Mesothelial cell of epicardium (in vitro differentiated cells): ENCODE measurements at places on chromosomes 4 and X. TPM values are rescaled to one million over a fixed set of nuclear protein-coding genes. Genes with fewer than 3 reads are reported as not detected.
A peak's percentile ranks its signal among the peaks of the same experiment; 100 is the strongest.

NPFFR2 gene
- total RNA-seq, result not detected in 3 replicates

SYAP1 gene
- total RNA-seq, result 41.1 to 43.3 TPM (median 42.6 TPM) in 3 replicates

PCDH10 gene
- 21.3 to 22.3 TPM (median 21.3 TPM) in 3 replicates for total RNA-seq

AMOT gene
- total RNA-seq, result 343 to 361 TPM (median 359 TPM) in 3 replicates

CLDN34 gene
- 0.71 to 1.1 TPM (median 0.84 TPM) in 3 replicates for total RNA-seq

CCDC110 gene
- total RNA-seq, result 0.84 to 2.0 TPM (median 1.0 TPM) in 3 replicates

- no peak overlapping the region for H3K27ac ChIP-seq
- no peak overlapping the region for H3K4me3 ChIP-seq
- no peaks in the 10 kb centered on the region for H3K36me3 ChIP-seq
- peaks cover 3% of the 10 kb centered on the region for H3K4me1 ChIP-seq
Measured at GRCh38 chrX:43018031-43018430, 240.1 kb upstream of the PPP1R2C start.

- peaks cover 11% of the 10 kb centered on the region for H3K27me3 ChIP-seq
- peaks cover 11% of the 10 kb centered on the region for H3K4me1 ChIP-seq
- H3K4me3 ChIP-seq, result no peak overlapping the region
Measured at GRCh38 chr4:139630991-139631390, 34.6 kb upstream of the MGST2 start.

DNA sequence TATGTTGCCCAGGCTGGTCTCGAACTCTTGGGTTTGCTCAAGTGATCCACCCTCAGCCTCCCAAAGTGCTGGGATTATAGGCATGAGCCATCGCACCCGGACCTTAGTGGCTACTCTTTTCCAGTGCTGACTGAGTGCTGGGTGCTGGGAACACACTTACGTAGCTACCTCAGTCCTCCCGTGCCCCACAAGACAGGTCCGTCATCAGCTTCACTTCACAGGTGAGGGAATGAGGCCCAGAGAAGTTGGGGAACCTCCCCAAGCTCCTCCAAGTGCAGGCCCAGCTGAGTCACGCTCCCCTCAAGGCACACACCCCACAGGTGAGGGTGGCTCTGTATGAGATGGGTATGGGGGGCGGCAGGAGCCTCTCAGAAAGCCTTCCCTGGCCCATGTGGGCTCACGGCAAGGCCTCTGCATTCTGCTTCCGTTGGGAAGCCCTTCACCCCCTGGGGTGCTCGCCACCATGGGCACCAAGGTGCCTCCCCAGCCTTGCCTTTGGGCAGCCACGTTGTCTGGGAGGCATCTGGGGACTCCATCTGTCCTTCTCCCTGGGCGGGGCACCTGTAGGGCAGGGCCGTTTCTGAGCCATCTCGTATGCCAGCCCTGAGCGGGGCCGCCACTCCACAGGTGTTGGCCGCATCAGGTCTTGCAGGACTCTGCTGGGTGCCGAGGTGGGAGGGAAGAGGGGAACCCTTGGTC lies 28.4 kb downstream of the NSG1 start:
- no peak for DNase-seq
- no peak overlapping the region for H3K27ac ChIP-seq
- no peak overlapping the region for H3K4me3 ChIP-seq
- H3K27me3 ChIP-seq, result no peaks in the 10 kb centered on the region
- H3K4me1 ChIP-seq, result no peaks in the 10 kb centered on the region
- H3K36me3 ChIP-seq, result peaks cover 27% of the 10 kb centered on the region

GRCh38 chrX:9318213-9318612 lies 146.6 kb upstream of the TBL1X start:
- DNase-seq, result no peak
- no peak overlapping the region for H3K27ac ChIP-seq
- H3K4me3 ChIP-seq, result no peak overlapping the region
- no peaks in the 10 kb centered on the region for H3K27me3 ChIP-seq

GRCh38 chr4:86122404-86122803 lies 237.4 kb downstream of the MAPK10 start:
- no peak overlapping the region for H3K4me3 ChIP-seq
- H3K36me3 ChIP-seq, result no peaks in the 10 kb centered on the region
- H3K27ac ChIP-seq, result no peak overlapping the region
- DNase-seq, result no peak

DNA sequence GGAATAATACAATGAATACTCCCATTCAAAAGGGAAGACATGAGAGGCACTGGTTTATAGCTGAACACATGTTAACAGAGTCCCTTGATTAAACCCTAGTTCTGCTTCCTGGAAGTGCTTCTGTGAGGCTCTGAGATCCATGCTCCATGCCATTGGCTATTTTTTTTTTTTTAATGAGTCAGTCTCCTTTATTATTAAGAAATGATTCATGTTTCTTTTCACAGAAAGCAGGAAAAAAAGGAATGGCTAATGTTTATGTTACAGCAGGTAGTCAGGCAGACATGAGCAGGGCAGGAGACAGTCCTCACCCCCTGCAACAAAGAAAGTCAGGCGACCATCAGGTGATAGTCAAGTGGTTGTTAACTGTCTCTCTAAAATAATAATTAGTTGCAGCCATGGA lies 598.7 kb downstream of the EPHA5 start:
- no peak overlapping the region for H3K4me3 ChIP-seq
- H3K27ac ChIP-seq, result no peak overlapping the region
- H3K36me3 ChIP-seq, result no peaks in the 10 kb centered on the region
- no peaks in the 10 kb centered on the region for H3K27me3 ChIP-seq
- DNase-seq, result no peak

DNA sequence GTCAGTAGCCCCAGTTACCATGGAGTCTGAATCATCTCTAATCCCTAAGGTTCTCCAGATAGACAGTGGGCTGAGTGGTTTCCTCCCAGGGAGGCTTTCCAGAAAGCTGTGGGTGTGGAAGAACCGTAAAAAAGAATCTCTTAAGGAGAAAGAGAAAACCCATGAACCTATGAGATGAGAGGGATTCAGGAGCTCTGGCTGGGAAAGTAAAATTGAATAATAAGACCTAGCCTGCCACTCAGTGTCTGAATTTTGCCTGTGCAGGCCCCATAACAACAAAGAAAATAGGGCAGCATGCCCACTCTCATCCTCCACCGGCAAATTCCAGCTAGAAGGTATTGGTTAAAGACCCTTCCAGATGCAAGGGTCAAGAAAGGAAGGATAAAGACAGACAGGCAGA lies 16.9 kb downstream of the AWAT2 start:
- no peaks in the 10 kb centered on the region for H3K36me3 ChIP-seq
- no peak overlapping the region for H3K27ac ChIP-seq
- H3K4me3 ChIP-seq, result no peak overlapping the region
- no peaks in the 10 kb centered on the region for H3K27me3 ChIP-seq

DNA sequence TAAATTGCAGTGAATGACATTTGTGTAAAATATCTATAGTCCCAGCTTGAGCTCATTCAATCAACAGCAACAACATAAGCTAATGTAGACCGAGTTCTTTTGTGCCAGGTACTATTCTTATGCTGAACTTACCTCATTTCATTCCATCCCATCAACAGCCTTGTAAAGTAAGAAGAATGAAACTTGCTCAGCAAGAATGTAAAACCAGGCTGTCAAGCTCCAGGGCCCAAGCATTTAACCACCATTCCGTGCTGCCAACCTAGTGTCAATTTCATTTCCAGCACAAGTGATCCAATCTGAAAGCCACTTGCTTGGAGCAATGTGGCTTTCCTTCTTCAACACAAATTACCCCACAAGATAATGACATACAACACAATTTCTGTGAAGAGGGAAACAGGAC lies 36.6 kb downstream of the RASSF6 start:
- H3K27ac ChIP-seq, result peak overlapping the region; percentile 34
- peaks cover 5% of the 10 kb centered on the region for H3K4me1 ChIP-seq
- H3K27me3 ChIP-seq, result no peaks in the 10 kb centered on the region
- DNase-seq, result no peak

DNA sequence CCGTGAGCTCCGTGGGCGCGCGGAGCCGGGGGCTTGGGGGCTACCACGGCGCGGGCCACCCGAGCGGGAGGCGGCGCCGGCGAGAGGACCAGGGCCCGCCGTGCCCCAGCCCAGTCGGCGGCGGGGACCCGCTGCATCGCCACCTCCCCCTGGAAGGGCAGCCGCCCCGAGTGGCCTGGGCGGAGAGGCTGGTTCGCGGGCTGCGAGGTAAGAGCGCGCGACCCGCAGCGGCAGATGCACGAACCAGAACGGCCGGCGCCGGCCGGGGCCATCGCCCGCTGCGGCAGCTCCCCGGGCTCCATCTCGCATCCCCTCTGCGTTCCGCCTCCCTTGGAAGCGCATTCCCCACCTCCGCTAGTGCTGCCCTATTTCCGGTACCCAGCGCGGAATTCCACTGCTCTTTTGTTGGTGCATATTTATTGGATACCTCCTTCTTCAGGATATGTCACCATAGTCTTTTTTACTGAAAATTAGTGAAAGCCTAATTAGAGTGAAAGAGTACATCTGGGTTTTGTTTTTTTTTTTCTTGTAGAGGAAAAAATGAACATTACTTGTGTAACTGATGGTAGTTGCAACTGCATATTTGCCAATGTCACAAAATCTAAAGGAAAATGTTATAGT lies 797 bp downstream of the PKD2 start:
- peak overlapping the region; percentile 81 for H3K4me3 ChIP-seq
- H3K27me3 ChIP-seq, result peaks cover 7% of the 10 kb centered on the region
- peaks cover 49% of the 10 kb centered on the region for H3K4me1 ChIP-seq

DNA sequence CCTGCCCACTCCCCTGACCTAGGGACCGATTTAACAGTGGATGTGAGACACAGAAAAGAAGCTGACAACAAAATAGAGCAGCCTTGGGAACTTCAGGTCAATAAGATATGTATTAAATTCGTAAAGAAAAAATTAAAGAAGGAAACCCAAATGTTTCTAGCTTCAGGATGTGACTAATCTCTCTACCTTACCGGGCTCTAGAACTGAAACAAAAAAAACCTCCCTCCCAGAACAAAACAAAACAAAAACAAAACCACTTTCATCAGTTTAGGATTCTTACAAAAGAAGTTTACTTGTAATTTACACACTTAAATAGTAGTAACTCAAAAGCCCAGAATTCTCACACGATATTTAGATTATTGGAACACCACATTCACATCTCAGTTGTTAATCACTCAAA lies 185.8 kb upstream of the RPS6KA3 start:
- H3K4me3 ChIP-seq, result no peak overlapping the region
- DNase-seq, result no peak
- no peaks in the 10 kb centered on the region for H3K4me1 ChIP-seq
- H3K27me3 ChIP-seq, result no peaks in the 10 kb centered on the region

- H3K27me3 ChIP-seq, result no peaks in the 10 kb centered on the region
- no peaks in the 10 kb centered on the region for H3K36me3 ChIP-seq
- no peak overlapping the region for H3K27ac ChIP-seq
- no peaks in the 10 kb centered on the region for H3K4me1 ChIP-seq
Measured at GRCh38 chrX:42567268-42567667, 210.7 kb downstream of the PPP1R2C start.

- H3K36me3 ChIP-seq, result no peaks in the 10 kb centered on the region
- no peaks in the 10 kb centered on the region for H3K27me3 ChIP-seq
- no peak overlapping the region for H3K27ac ChIP-seq
- no peak for DNase-seq
- H3K4me1 ChIP-seq, result peaks cover 2% of the 10 kb centered on the region
Measured at GRCh38 chr4:125787707-125788106, 473.0 kb downstream of the FAT4 start.

- no peak overlapping the region for H3K27ac ChIP-seq
- H3K4me1 ChIP-seq, result peaks cover 20% of the 10 kb centered on the region
- no peaks in the 10 kb centered on the region for H3K36me3 ChIP-seq
- no peak overlapping the region for H3K4me3 ChIP-seq
Measured at GRCh38 chr4:57249083-57249482, 138.9 kb upstream of the IGFBP7 start.

- H3K27ac ChIP-seq, result no peak overlapping the region
- no peaks in the 10 kb centered on the region for H3K36me3 ChIP-seq
- peaks cover 8% of the 10 kb centered on the region for H3K4me1 ChIP-seq
- no peaks in the 10 kb centered on the region for H3K27me3 ChIP-seq
- H3K4me3 ChIP-seq, result no peak overlapping the region
Measured at GRCh38 chr4:43425206-43425605, 532.7 kb downstream of the GRXCR1 start.
